ENCODE measurements at places on chromosomes 13 and 19.

GRCh38 chr13:51768378-51768921, 35.5 kb downstream of the DHRS12 start:
- DNase-seq = peak; percentile 72

DNA sequence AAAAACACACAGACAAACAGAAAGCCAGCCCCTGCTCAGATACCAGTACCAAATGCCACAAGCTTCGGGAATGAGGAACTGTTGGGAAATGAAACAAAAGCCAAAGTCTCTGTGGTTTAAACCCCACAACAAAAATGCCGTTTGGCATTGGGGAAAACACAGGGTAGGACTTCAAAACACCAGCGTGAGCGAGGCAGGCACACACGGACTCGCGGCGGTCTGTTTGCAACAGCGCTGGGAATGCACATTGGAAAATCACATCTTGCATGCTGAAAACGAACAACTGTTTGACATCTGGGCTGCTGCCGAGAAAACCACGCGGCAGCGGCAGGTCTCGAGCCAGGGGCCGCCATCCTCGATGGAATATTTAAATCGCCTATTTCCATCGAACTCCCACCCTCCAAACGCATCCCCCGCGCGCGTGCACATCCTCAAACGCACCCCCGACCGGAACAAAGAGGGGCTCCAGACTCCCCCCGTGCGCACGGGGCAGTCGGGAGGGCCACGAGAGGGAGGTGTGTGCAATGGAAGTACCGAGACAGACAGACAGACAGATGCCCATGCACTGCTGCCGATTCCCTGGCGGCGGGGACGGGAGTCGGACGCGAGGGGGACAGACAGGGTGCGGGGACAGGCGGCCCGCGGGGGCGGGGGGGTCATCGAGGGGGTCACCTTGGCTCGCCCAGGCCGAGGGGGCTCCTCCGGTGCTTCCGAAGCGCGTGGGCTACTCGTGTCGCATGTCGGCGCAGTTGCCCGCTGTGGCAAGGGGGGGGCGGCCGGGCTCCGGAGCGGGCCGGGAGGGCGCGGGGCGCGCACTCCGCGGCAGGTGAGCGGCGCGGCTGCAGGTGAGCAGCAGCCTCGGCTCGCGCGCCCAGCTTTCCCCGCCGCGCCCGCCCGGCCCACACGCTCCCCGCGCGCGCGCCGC, at the start of gene GPR12:
Gene GPR12, minus strand, starts transcription at position 880 of the 925 bp plus-strand sequence. CDS start 959 bp downstream, outside the sequence.
- DNase-seq = peak; percentile 87

DNA sequence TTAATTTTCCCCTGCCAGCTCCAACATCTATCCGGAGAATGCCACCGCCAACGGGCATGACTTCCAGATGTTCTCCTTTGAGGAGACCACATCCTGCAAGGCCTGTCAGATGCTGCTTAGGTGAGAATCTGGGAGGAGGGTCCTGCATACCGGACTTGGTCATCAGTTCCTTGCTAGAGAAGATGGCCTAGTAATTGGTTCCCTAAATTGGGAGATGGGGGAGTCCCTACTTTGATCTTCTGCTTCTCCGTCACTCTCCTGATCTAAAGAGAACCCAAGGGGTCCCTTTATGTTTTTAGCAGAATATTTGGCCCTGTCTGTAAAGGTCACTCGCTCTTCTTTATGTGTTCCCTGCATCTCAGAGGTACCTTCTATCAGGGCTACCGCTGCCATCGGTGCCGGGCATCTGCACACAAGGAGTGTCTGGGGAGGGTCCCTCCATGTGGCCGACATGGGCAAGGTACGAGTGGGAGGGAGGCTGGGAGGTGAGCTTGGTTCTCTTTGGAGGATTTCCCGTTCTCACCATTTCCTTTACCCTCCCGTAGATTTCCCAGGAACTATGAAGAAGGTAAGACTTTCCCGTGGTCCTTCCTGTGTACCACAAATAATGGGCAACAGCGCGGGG, 54.1 kb upstream of the ADGRE1 start:
- DNase-seq = no peak

GRCh38 chr19:1847684-1848398, 442 bp downstream of the REXO1 start:
- peak; percentile 97 for DNase-seq

DNA sequence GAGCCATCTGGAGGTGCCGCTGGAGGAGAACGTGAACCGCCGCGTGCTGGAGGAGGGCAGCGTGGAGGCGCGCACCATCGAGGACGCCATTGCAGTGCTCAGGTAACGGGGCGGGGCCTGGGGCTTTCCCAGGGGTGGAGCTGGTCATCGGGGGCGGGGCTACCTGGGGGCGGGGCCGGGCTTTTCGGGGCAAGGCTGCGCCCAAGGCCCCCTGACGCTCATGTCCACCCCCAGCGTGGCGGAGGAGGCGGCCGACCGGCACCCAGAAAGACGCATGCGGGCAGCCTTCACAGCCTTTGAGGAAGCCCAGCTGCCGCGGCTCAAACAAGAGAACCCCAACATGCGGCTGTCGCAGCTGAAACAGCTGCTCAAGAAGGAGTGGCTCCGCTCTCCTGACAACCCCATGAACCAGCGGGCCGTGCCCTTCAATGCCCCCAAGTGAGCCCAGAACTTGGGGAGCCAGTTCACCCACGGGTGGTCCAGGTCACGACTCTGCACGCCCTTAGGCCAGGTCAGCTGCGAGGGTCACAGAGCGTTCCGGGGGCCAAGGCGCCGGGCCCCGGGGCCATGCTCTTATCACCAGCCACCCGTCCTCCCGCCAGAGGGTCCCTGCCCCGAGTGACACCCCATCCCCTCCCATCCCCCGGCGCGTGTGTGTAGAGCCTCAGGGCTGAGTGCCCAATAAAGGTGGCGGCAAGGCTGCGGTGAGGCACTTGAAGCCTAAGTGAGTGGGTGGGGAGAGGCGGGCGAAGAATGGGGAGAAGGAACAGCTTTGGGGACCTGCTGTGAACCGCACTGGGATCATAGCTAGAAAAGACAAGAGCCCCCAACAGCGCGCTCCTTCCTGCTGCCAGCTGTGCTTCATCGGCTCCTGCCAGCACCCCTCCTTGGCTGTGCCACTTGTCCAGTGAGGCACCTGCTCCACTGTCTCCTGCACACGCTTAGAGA, 10.7 kb downstream of the CCDC124 start:
- DNase-seq = peak; percentile 83

- no peak for DNase-seq
Measured at GRCh38 chr19:47096100-47096704, 17.4 kb downstream of the ZC3H4 start.

GRCh38 chr13:111058796-111059506, 56.2 kb upstream of the ARHGEF7 start:
- no peak for DNase-seq

- DNase-seq = peak; percentile 54
Measured at GRCh38 chr19:42397263-42398166, 7.4 kb upstream of the CNFN start.

DNA sequence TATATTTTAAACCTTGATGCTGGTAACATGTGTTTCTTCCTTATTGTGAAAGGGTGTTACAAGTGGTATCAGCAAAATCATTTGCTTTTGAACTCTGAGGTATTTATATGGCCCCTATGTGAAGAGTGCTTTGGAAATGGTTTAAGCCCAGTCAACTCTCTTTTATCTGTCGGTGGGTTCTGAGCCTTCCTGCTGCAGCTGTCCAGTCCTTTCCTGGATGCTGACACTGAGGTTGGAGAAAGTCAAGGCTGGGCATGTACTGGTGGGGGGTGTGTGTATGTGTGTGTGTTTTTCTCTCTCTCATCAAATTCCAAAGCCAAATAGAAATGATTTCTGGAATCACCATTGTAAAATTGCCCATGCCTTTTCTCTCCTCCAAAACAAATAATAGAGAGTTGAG, 221.2 kb downstream of the LMO7 start:
- no peak for DNase-seq

- DNase-seq = no peak
Measured at GRCh38 chr13:44564936-44565335, 11.2 kb downstream of the TSC22D1 start.

DNA sequence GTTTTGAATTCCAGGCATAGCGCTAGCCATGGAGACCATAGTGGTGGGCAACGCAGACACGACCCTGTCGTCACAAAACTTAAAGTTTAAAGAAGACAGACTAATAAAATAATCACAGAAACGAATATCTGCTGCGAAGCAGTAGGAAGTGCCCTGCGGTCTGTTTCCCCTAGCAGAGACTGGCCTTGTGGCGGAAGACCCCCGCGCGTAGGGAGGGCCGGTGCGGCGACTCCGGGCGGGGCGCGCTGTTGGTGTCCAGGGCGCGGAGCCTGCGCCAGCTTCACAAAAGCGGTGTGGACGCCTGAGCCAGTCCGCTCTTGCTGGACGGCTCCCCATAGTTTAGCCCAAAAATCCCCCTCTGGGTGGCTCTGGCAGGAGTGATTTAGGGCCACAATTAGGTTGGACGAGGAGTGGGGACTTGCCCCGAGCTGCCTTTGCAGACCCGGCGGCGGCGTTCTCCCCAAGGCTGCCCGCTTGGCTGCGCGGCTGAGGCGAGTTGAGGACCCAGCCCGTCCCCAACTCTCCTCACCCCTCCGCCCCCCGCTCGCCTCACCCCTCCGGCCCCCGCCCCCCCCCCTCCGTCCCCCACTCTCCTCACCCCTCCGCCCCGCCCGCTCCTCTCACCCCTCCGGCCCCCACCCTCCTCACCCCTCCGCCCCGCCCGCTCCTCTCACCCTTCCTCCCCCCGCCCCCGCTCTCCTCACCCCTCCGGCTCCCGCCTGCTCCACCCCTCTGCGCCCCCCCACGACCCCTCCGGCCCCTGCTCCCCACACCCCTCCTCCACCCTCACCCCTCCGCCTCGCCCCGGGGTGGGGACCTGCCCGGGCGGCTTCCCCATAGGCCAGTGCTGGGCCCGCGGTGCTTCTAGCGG, 14.2 kb upstream of the LATS2 start:
- DNase-seq = peak; percentile 80

DNA sequence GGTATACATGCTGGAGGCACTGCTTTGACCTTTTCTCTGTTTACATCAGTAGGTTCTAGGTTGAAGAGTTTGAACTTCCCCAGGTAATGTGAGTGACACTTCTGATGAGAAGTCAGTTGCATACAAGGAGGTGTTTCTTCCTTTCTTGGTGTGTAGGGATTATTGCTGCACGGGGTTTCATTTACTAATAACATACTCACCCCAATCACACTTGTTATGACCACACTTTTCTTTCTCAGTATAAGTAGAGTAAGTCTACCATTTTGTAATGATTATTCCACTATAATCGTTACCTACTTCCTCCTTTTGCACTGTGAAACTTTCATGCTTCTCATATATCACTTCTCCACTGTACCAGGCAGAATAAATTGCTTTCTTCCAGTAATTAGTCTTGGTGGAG, 138.0 kb downstream of the TNFSF13B start:
- no peak for DNase-seq

GRCh38 chr19:4911786-4912672, 2.7 kb downstream of the UHRF1 start:
- peak; percentile 100 for DNase-seq

- no peak for DNase-seq
Measured at GRCh38 chr13:90613076-90613795, 734.3 kb upstream of the MIR17HG start.

GRCh38 chr19:40702337-40703012, 12.0 kb upstream of the NUMBL start:
- no peak for DNase-seq

DNA sequence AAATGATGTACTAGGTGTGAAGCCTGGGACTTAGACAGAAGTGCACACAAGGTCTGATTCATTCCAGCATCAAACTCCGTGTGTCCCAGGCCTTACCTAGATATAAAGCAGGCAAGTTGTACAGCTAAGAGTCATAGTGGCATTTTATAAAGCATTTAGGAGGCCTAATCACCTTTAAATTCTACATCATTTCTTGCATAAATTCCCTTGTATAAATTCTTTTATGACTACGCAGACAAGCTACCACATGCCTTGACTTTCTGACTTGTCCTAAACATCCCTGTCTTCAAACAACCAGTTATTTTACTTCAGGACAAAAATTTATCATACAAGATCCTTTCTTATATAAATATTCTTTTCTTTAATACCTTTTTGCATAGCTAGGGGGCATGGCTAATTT, 22.5 kb downstream of the TMEM255B start:
- no peak for DNase-seq

- DNase-seq = no peak
Measured at GRCh38 chr19:43354305-43354627, 780 bp downstream of the CD177 start.

DNA sequence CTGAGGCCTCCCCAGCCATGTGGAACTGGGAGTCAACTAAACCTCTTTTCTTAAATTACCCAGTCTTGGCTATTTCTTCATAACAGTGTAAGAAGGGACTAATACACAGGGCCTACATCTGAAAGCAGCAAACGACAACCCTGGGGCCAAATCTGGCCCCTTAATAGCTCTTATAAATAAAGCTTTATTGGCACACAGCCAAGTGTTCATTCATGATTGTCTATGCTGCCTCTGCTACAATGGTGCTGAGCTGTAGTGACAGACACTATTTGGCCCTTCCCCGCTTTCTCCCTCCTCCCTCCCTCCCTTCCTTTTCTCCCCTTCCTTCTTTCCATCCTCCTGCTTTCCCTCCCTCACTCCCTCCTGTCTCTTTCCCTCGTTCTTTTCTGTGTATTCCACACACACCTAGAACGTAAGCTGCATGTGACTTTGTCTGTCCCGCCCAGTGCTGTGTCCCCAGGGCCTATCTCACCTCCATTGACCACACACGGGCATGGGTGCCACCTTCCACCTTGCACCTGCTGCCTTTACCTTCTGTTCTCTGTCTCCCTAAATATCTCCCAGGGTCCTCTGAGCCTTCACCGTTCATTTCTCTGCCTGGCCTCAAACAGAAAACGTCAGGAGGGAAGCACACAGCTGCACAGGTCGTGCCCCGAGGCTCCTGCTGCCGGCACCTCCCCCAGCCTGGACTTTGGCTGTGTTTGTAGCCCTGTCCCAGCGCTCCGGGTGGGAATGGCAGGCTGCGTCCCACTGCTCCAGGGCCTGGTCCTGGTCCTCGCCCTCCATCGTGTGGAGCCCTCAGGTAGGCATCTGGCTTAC, at the start of gene PROZ:
Gene PROZ, plus strand, starts transcription at position 720 of the 819 bp plus-strand sequence. Its CDS starts 13 bp downstream, at position 733.
- DNase-seq = peak; percentile 60

DNA sequence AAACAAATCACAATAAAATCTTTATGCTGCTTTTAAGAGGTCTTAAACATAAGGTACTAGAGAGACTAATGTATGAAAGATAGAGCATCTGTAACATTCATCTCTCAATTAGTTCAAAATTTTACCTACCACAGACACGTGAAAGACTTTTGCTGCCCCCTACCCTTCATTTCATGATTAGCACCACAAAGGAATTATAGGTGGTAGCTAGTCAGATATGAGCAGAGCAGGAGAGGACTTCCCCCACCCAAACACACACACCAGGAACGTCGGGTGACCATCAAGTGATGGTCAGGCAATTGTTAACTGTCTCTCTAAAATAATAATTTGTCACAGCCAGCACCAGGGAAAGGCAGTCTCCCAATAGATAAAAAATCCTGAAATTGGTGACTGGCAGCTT, 1531.7 kb upstream of the SPRY2 start:
- DNase-seq = no peak

- no peak for DNase-seq
Measured at GRCh38 chr13:30394751-30395191, 27.5 kb upstream of the UBE2L5 start.

- DNase-seq = no peak
Measured at GRCh38 chr13:103161476-103161875, 95.3 kb upstream of the SLC10A2 start.
